ENCODE measurements at places on chromosomes 2 and 18. TPM values are rescaled to one million over a fixed set of nuclear protein-coding genes. Genes with fewer than 3 reads are reported as not detected.

- DNase-seq = peak; percentile 94
Observed at GRCh38 chr2:100104718-100105677, 37.4 kb downstream of the AFF3 start.

- no peak for DNase-seq
Observed at GRCh38 chr18:2180586-2180985, 390.7 kb downstream of the METTL4 start.

GRCh38 chr2:234330902-234331301 is 166.0 kb downstream of the ARL4C start:
- DNase-seq = no peak

DNA sequence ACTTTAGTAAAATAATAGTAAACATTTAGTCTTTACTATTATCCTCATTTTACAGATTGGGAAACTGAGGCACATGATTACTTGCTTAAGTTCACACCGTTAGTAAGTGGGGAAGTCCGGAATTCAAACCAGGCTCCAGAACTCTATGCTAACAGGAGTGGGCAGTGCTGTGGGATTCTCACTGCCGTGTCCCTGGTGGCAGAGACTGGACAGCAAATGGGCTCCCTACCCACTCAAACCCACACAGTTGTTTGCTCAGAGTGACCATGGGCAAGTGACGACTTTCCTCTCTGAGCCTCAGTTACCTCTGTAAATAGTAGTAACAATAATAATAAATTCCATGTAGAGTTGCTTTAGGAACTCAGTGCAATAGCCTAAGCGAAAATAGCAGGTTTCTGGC is 24.0 kb downstream of the MAIP1 start:
- DNase-seq = no peak

DNA sequence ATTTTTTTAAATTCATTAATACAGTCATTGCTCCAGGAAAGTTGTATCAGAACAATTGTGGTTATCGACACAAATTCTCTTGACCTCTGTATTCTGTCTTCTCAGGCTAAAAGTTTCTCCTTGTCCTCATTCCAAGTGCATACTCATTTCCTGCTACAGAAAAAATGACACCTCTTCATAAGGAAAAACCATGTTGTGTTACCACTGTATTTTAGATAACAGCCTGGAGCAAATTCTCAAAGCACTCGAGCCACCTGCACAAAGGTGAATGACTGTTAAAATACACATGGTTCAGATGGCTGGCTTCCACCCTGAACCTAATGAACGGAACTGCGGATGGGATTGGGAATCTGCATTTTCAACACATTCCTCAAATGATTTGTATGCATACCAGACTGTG is 586.5 kb downstream of the EPHA4 start:
- no peak for DNase-seq

GRCh38 chr2:216687646-216688045 is 7.7 kb downstream of the IGFBP5 start:
- peak; percentile 85 for DNase-seq

GRCh38 chr2:768451-768850 is 91.2 kb upstream of the TMEM18 start:
- DNase-seq = no peak

- DNase-seq = no peak
Observed at GRCh38 chr2:98772536-98772935, 41.6 kb upstream of the MGAT4A start.

Gene DNAJC5G
- total RNA-seq = not detected

Gene HDAC4
- total RNA-seq = 23.3 TPM

Gene NTSR2
- not detected for total RNA-seq
